ENCODE measurements at places on chromosomes 4 and X.

DNA sequence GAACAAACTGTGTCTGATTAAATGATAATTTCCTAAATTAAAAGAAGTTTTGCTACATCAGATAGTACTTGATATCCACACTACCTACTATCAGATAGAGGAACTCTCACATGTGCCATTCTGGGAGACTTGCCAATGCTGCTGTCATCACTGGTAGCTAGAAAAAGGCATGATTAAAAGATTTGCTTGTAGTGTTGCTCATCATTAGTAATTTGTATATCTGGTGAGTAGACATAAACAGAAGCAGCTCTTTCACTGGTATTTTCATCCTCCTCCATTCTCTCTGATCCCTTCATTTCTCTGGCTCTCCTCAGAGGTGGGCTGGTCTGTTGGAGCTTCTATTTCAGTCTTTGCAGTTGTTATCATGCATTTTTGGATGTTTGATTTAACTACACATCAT, 56.0 kb downstream of the SPRY1 start:
- no peak for DNase-seq

GRCh38 chr4:3405176-3405575, 36.6 kb upstream of the HGFAC start:
- no peak for DNase-seq

- DNase-seq = no peak
Measured at GRCh38 chr4:8353912-8354453, 84.4 kb downstream of the HTRA3 start.

- DNase-seq = no peak
Measured at GRCh38 chr4:89283226-89284009, 24.2 kb downstream of the GPRIN3 start.

DNA sequence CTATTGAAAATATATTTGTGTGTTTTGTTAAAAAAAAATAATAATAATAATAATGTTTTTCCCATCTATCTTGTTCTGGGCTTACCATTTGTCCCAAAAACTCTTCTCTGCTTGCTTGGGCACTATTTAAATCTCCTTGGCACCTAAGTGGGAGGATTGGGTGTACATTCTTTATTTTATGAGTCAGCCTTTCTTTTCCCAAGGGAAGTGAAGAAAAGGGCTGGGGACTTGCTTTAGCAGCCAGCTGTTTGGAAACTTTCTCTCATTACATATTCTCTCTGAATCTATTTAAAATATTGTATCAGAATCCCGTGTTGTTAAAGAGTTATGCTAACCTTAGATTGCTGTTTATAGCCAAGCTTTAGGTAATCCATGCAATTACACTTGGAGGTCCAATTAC, 2332.4 kb downstream of the ARAP2 start:
- DNase-seq = no peak

GRCh38 chr4:2222838-2223237, 19.1 kb downstream of the HAUS3 start:
- no peak for DNase-seq
